ENCODE measurements at places on chromosomes 13 and 19.
A peak's percentile ranks its signal among the peaks of the same experiment; 100 is the strongest.

- no peaks in the 10 kb centered on the region for H3K36me3 ChIP-seq
- no peak overlapping the region for H3K4me3 ChIP-seq
- no peak overlapping the region for H3K27ac ChIP-seq
- no peaks in the 10 kb centered on the region for H3K4me1 ChIP-seq
- DNase-seq: no peak
Observed at GRCh38 chr13:85508683-85509329, 290.4 kb downstream of the SLITRK6 start.

GRCh38 chr13:36975172-36975571 lies 24.0 kb downstream of the ALG5 start:
- H3K36me3 ChIP-seq: peaks cover 10% of the 10 kb centered on the region
- no peaks in the 10 kb centered on the region for H3K4me1 ChIP-seq
- H3K27me3 ChIP-seq: no peaks in the 10 kb centered on the region
- no peak for DNase-seq
- no peak overlapping the region for H3K27ac ChIP-seq

DNA sequence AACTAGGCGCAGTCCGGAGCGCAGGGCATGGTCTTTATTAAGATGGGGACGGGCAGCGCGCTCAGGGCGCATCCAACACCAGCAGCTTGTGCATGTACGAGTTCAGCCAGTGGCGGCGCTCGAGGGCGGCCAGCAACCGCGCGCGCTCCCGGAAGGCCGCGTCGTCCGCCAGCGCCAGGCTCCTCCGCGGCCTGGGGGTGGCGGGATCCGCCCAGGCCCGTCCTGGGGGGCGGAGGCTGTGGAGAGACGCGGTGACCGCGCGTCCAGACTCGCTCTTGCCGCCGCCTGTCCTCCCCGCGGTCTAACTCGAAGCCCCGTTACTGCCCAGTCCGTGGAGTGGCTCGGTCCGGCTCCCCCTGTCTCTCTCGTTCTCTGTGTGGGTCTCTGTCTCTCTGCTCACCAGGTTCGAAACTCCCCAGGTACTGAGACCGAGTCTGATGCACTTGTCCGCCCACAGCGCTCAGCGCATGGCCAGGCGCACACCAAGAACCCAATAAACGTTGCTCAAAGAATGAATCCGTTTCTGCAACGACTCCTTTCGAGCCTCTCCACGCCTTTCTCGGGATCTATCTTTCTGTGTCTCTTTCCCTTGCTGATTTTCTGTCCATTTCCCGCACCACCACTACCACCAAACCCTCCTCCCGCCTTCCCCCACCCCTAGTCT lies 702 bp downstream of the PTH2 start:
- no peaks in the 10 kb centered on the region for H3K36me3 ChIP-seq
- H3K4me1 ChIP-seq: peaks cover 53% of the 10 kb centered on the region
- no peak overlapping the region for H3K27ac ChIP-seq
- peaks cover 92% of the 10 kb centered on the region for H3K27me3 ChIP-seq
- peak; percentile 79 for DNase-seq

DNA sequence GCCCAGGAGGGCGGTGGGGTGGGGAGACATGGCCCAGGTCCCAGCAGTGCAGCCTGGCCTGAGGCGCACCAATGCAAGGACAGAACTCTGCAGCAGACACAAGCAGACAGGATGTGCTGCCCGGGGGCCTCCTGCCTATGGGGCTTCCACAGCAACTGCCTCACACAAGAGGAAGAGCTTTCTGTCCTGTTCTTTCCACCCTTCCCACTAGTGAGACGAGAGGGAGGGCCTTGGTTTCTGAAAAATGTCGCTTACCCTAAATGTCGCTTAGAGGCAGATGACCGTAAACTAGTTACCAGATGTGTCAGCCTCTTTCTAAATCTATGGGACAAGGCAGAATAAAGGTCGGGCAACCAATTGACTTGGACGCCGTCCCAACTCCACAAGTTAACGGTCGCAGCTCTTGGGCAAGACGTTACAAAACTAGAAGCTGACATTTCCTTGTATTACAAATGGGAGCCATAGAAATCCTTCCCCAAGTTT lies at the start of gene LAIR1:
TSS of gene LAIR1 (minus strand) at position 157 of the 483 bp plus-strand sequence. CDS start at position 30, 127 bp downstream.
- DNase-seq: peak; percentile 58
- H3K4me3 ChIP-seq: peak within 1 kb of the TSS; percentile 87
- peaks cover 74% of the 10 kb centered on the region for H3K4me1 ChIP-seq

Measured in activated T-cell treated with anti-CD3 and anti-CD28 coated beads, Interleukin-2, amount 50 U/mL, for 72 hours (primary cell).